ENCODE measurements at places on chromosomes 5 and 9.

GRCh38 chr9:24359046-24359445, 186.7 kb downstream of the IZUMO3 start:
- DNase-seq, result no peak

DNA sequence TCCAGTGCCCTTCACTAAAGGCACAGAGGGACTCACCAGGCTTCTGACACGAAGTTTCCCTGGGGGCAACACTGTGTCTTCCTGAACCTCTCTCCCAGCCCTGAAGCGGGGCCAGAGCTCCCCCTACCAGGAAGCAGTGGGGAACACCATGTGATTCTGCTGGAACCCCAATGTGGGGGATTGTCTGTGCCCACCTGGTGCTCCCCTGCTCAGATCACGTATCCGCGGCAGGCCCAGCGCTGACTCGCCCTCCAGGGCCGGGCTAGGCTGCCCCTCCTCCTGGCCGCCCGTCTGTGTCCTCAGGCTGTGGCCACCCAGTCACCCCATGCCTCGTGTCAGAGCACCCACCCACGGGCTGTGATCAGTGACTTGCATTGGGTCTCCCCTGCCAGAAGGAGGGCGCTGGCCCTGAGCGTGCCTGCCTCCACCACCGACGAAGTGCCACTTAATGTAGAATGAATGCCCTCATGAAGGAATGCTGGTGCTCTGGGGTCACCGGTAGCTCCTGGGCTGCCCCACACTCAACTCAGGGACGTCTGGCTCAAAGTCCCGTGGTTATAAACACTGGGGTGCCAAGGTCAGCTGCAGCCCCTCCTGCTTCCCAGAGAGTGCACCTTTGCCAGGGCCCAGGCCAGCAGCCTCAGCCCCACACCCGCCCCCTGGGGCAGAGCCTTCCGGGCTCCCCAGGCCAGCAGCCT, 22.1 kb downstream of the SARDH start:
- no peak for DNase-seq

- no peak for DNase-seq
Observed at GRCh38 chr5:137486707-137487106, 12.4 kb downstream of the SPOCK1 start.

GRCh38 chr9:108642871-108643270, 212.9 kb downstream of the ACTL7B start:
- DNase-seq, result no peak

DNA sequence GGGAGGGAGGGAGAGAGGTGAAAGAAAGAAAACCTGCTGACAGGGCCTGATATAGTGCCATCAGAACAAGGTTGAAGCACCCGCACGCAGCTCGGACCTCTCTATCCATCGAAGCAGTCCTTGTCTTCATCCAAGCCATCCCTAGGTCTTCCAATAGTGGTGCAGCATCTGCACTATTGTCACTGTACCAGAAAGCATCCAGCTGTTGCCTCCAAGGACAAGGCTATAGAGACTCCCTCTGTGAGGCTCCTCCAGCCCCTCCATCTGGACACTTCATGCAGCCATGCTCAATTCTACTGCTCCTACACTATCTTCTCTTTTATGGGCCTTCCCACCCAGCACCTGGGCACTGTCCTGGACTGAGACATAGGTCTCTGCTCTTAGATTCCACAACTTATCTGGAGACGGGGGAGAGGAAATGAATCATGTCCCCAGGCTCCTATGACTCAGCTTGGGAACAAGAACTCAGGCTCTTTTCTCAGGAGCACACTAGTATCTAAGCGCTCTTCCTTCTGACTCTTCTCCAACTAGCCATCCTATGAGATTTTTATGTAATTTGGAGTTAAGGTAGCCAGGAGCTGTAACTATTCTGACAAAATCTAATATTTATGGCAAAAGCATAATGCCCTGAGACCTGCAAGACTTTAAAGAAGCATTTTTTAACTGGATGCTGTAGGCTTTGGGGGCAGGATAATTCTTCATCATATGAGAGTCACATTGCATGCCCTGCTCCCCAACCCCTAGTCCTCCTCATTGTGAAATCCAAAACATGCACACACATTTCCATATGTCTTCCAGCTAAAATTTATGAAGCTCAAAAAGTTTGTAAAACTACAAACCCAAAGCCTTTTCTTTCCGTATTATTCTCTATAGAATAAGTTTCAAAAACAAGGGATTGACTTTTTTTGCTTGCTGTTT, 446.8 kb downstream of the CCDC171 start:
- DNase-seq, result no peak
